ENCODE measurements at places on chromosomes 3 and 15.

DNA sequence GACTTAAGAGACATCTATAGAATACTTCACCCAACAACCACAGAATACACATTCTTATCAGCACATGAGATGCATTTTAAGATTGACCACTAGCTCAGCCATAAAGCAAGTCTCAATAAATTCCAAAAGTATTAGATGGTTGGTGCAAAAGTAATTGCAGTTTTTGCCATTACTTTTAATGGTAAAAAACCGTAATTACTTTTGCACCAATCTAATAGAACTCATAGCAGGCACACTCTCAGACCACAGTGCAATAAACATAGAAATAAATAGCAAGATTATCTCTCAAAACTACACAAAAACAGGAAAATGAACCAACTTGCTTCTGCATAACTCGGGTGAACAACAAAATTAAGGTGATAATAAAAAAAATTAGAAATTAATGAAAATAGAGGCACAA, 33.7 kb upstream of the PPM1L start:
- DNase-seq = no peak

GRCh38 chr3:135248213-135248612, 453.2 kb downstream of the EPHB1 start:
- DNase-seq = no peak

DNA sequence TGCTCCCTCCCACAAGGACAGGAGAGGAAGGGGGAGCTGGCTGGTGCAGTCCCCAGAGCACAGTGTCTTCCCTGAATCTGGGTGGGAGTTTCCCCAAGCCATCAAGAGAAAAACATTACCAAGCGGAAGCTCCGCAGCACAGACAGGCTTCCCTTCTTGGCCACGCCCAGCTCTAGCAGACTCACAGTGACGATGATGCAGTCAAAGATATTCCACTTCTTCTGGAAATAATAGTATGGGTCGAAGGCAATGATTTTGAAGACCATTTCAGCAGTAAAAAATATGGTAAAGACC, 76.7 kb downstream of the SCN10A start:
- no peak for DNase-seq

- DNase-seq = no peak
Observed at GRCh38 chr3:98812851-98813374, 49.8 kb downstream of the ST3GAL6 start.

- DNase-seq = no peak
Observed at GRCh38 chr3:32937331-32937730, 14.1 kb upstream of the CCR4 start.

- no peak for DNase-seq
Observed at GRCh38 chr15:69686626-69687025, 234.0 kb downstream of the RPLP1 start.

- DNase-seq = no peak
Observed at GRCh38 chr3:62361824-62362223, 11.5 kb downstream of the FEZF2 start.

GRCh38 chr15:60358935-60359682, 38.7 kb downstream of the ANXA2 start:
- no peak for DNase-seq

GRCh38 chr3:82640254-82640653, 878.8 kb upstream of the GBE1 start:
- no peak for DNase-seq

GRCh38 chr3:78116874-78117273, 1077.0 kb downstream of the ROBO2 start:
- no peak for DNase-seq

- DNase-seq = no peak
Observed at GRCh38 chr15:39869254-39869653, 50.8 kb downstream of the GPR176 start.

- DNase-seq = no peak
Observed at GRCh38 chr3:55546866-55547669, 60.0 kb upstream of the WNT5A start.

- DNase-seq = no peak
Observed at GRCh38 chr3:190307164-190307545, 15.1 kb downstream of the CLDN1 start.

DNA sequence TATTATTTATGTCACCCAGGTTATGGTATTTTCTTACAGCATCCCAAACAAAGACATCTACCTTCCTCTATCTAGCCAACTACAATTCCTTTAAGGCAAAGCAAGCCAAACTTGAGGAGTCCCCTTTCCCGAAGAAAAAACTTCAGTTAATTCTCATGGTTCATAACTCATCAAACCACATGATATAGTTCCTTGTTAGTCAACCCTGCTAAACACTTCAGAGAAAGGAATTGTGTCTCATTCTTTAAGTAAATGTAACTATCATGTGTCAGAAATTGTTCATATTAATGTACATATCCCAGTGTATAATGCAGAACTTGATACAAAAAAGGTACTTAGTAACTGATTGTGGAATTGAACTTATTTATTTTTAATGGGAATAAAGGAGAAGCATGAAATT, 44.4 kb downstream of the ST3GAL6 start:
- DNase-seq = no peak

DNA sequence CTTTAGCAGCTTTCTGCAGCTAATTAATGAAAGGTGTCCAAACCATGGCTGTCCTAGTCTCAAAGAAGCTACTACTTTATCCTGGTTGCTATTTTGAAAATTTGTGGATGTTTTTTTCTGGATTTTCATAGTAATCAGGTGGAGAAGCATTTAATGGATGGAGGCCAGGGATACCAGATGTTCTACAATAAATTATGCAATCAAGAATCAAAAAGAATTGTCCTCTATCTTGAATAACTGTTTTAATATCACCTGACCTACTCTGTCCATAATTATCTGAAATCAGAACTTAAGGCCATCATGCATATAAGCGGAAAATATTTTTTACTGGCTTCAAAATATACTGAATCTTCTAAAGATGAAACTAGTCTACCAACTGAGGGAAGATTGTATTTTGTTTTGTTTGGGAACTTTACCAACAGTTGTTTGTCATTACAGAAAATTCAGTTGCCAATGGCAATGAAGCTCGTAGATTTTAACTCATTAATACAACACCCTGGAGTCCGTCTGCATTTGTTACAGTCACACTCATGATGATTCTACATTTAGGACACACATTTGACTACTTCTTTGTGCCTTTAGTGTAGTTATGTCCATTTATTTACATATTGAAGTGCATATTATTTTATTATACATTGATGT, 762.3 kb upstream of the GRM7 start:
- DNase-seq = no peak

DNA sequence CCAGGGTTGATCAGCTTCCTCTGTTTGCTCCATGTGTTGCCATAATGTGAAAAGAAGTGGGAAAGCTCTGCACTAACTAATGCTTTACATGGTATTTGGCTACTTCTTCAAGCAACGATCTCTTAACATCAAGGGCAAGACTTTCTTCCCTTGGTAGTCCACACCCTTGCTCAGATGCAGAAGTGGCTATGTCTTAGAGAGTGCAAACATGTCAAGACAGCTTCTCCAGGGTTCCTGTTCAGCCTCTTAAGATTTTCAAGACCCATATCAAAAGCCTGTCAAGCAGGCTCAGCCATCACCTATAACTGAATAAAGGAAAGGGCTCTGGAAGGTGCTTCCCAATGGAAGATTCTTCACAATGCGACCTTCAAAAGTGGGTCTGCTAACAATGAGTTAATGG, 64.8 kb upstream of the CSTA start:
- no peak for DNase-seq

- no peak for DNase-seq
Observed at GRCh38 chr3:34972481-34972880, 666.8 kb upstream of the ARPP21 start.

GRCh38 chr15:44782516-44782915, 46.2 kb downstream of the TRIM69 start:
- DNase-seq = no peak

GRCh38 chr3:46566040-46566641, at the start of gene LRRC2:
Gene LRRC2, minus strand, starts transcription at chr3:46566302. Its CDS starts 14,711 bp downstream, at chr3:46551591.
- no peak for DNase-seq

DNA sequence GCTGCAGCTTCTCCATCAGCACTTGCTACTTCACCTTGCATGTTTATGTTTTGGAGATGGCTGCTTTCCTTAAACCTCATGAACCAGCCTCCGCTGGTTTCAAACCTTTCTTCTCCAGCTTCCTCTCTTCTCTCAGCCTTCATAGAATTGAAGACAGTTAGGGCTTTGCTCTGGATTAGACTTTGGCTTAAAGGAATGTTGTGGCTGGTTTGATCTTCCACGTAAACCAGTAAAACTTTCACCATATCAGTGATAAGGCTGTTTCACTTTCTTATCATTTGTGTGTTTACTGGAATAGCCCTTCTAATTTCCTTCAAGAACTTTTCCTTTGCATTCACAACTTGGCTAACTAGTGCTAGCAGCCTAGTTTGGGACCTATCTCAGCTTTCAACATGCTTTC, 11.7 kb upstream of the GNAT1 start:
- no peak for DNase-seq
